ENCODE measurements at places on chromosomes 6 and 20.

DNA sequence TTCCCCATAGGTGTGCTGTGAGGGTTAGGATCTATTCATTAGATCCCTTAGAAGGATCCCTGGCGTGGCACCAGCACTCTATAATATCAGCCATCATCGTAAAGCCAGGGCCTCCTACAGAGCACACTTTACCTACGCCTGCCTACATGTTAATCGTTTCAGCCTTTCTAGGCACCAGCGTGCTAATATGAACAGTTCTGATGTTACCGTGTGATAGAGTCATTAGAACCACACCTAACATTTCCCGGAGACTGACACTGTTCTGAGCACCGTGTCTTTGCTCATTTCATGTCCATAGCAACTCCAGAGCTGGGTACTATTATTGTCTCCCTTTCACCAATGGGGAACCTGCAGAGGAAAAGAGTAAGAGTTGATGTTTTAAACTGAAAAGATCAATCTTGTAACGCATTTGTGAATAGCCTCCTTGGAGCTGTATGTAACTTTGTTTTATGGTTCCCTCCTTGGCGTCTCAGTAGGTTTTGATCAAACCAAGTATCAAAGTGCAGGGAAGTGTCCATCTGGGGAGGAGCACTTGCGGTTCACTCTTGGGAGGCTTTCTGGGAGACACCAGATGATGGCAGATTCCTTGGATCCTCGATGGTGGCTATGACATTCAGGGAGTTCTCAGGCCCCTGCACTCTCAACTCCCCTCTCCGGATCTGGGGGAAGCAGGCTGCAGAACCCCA is 73.8 kb upstream of the KCNG1 start:
- DNase-seq, result no peak

- DNase-seq, result no peak
Measured at GRCh38 chr6:106516616-106517015, 112.7 kb downstream of the RTN4IP1 start.

- DNase-seq, result no peak
Measured at GRCh38 chr6:52504782-52505136, 72.1 kb downstream of the TRAM2 start.

DNA sequence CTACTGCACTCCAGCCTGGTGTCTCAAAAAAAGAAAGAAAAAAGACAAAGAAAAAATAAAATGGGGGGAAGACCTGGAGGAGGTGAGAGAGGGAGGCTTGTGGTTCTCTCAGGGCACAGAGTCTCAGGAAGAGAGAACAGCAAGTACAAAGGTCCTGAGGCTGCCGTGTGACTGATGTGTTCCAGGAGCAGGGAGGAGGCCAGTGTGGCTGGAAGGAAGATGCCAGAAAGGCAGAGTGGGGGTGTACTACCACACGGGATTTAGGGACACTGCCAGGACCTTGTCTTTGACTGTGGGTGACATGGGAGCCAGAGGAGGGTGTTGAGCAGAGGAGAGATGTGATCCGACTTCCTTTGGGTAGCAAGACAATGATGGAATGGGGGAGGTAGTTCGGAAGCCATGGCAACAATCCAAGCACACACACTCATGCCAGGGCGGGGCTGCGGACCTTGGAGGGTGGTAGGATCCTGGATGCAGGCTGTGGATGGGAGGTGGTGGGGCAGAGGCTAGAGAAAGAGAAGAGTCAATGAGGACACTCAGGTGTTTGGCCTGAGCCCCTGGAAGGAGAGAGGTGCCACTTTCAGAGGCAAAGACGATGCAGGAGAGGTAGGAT is 136.4 kb upstream of the PTPN1 start:
- no peak for DNase-seq

GRCh38 chr6:108798670-108799353 is 49.4 kb upstream of the ARMC2 start:
- no peak for DNase-seq
